ENCODE measurements at places on chromosomes 1 and 21. TPM values are rescaled to one million over a fixed set of nuclear protein-coding genes. Genes with fewer than 3 reads are reported as not detected.

The CFHR1 gene
- not detected for total RNA-seq

The C1orf185 gene
- not detected for total RNA-seq

The KPRP gene
- total RNA-seq: not detected

The ANKRD45 gene
- total RNA-seq: 4.7 TPM

The SIPA1L2 gene
- total RNA-seq: 177 TPM

The MRPL37 gene
- 50.9 TPM for total RNA-seq

The TUFT1 gene
- total RNA-seq: 7.0 TPM

The ADAMTS5 gene
- total RNA-seq: 22.5 TPM

The SPATA21 gene
- not detected for total RNA-seq

The GNG12 gene
- 1.3 TPM for total RNA-seq

The KIF17 gene
- total RNA-seq: 1.6 TPM

The AGL gene
- total RNA-seq: 20.4 TPM

The ASAP3 gene
- 53.5 TPM for total RNA-seq

The KCNE2 gene
- not detected for total RNA-seq

The DR1 gene
- 49.0 TPM for total RNA-seq

The TRIM58 gene
- 5.2 TPM for total RNA-seq

The TNFRSF8 gene
- total RNA-seq: not detected

The CAP1 gene
- 293 TPM for total RNA-seq

The RNU1-1 gene
- 3,598 TPM for total RNA-seq

The SPAG17 gene
- total RNA-seq: not detected

The AMY2A gene
- total RNA-seq: not detected

The NPHP4 gene
- 28.4 TPM for total RNA-seq

The CACNA1S gene
- 0.07 TPM for total RNA-seq

The G0S2 gene
- total RNA-seq: 2.5 TPM

The TOMM20 gene
- 166 TPM for total RNA-seq

The PADI3 gene
- not detected for total RNA-seq

The PTGFR gene
- total RNA-seq: not detected

The CCDC27 gene
- total RNA-seq: not detected
